ENCODE measurements at places on chromosomes 4 and X. TPM values are rescaled to one million over a fixed set of nuclear protein-coding genes. Genes with fewer than 3 reads are reported as not detected.
A peak's percentile ranks its signal among the peaks of the same experiment; 100 is the strongest.

GRCh38 chr4:160202802-160203201 lies 1099.9 kb downstream of the RAPGEF2 start:
- DNase-seq, result no peak

DNA sequence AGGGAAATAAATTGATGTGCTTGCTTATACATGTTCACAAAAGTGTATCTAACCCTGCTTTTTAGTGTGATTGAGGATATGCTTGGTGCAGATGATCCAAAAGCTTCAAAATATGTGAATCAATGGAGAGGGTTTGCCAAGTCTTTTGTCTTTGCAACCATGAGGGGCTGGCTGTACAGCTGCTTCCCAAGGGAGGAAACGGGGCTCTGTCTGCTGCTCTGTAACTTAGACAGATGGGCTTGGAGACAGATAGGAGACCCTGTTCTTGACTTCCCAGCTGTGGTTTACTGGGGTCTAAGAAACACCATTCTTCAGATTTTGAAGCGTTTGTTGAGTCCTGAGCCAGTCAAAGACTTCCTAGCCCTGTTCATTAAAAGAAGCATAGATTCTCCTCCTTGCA lies 152.3 kb downstream of the DCLK2 start:
- no peak for DNase-seq

DNA sequence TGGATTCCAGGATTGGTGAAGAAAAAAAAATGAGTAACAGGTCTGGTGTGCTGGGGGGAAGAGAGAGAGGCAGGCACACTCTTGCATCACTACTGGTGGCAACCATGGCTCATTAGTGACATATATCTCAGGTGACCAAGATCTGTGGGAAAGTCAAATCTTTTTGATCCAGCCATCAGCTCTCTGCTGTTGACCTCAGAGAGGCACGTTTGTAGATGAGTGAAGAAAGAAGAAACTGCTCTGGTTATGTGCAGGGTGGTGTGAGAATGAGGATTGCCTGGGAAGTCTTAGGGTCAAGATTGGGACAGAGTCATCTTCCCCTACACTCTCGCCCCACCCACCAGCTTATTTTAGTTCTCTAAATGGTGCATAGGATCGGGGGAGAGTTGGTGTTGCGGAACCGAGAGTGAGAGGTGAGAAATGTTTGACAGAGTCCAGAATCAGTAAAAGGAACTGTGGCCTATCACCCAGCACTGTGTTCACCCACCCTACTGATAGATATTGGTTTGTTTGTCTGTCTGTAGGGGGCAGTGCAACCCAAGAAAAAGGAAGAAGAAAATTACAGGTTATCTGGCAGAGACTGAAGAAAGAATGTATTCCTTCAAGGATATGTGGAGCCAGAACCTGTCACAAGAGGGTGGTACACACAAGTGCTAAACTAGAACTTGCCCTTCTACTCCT lies 21.9 kb downstream of the ARMCX6 start:
- peak; percentile 84 for DNase-seq

DNA sequence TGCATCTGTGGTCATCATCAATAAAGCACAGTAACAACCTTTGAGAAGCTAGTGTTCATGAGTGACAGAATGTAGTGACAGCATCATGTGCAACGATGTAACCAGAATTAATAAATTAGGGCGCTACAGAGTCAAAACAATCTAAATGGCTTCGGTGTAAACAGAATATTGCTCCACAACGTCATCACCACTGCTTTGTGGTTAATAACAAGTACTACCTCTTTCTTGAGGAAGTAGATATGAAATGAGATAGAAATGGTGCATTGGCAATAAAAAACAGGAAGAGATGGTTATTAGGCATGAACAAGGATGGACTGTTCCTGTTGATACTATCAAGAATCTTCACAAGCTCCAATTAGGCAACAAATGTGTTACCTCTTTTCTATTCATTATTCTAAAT lies 8.7 kb upstream of the PDHA2 start:
- DNase-seq, result no peak

DNA sequence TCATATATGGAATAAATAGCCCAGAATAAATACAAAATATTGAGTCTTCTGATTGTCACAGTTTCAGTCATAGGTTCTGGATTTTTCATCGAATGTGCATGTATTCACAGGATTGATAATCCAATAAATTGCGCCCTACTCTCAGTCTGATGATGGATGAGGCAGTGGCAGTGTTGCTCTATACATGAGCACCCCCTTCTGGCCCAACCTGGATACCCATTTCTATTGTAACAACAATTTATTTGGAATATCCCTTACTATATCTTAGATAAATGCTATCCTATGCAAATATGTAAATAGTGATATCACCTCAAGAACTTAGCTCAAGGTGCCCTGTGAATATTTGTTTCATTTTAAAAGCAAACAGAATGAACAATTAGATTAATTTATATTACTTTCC lies 733.7 kb upstream of the PABPC4L start:
- peak; percentile 58 for DNase-seq

- no peak for DNase-seq
These were observed at the start of gene ARHGAP4 for GRCh38 chrX:153925739-153926551. ARHGAP4 (minus strand) TSS chrX:153926264; CDS start chrX:153926202, 62 bp downstream.

DNA sequence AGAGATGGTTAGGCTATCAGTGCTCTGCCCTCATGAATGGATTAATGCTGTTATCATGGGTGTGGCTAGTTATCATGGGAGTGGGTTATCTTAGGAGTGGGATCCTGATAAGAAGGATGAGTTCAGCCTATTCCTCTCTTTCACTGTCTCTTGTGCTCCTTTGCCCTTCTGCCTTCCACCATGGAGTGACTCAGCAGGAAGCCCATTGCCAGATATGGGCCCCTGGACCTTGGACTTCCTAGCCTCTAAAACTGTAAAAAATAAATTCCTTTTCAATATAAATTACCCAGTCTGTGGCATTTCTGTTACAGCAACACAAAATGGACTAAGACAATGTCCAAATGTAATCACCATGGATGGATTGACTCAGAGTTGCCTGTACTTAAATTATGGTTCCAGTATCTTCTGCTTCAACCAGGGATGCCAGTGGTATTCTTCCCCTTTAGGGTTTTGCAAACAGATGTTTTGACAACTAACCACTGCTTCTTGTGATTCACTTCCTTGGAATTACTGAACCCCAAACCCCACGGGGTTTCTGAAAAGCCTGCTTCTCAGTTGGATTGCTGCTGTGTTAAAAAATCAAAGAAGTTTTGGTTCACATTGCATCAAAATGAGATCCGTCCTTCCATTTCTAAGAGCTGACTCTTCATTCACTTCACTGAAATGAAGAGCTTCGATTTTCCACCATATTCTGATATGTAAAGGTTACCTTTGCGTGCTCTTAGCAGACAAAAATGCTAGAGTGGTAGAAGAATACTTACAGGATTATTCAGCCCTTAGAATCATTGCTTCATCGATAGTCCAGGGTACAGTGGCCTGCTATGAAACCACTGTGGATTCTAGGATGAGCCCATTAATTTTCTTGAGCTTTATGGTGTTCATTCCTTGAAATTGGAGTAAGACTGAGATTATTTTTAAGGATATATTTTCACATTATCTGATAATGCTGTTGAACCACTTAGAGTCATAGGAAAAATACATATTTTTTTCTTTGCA lies 107.7 kb downstream of the FRMPD4 start:
- no peak for DNase-seq

DNA sequence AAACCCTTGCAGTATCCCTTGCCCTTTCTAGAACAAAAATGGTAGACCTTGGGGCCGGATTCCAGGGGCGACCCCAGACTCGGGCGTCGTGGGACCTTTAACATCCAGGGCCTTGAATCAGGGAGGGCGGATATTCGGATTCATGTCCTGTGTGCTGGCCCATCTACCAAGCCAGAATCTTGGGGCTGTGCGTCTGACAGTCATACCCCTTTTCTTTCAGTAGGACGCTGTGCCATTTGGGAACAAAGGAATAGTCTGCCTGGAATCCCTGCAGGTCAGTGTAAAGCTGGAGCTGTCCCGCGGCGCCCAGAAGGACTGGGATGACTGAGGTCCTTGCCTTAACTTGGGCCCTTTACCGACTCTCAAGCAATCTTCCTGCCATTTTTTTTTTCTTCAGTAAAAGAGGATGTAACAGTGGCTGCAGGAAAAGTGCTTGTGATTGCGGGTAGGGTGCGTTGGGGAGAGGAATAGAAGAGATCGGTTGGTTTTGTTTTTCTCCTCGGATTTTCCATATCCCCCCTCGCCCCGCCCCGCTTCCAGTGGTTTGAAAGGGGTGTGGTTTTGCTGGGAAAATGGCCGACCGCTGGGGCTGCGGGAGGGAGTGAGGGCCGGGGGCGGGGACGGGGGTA lies 518 bp downstream of the ARMCX1 start:
- DNase-seq, result peak; percentile 38

GRCh38 chr4:19278665-19279064 lies 973.0 kb upstream of the SLIT2 start:
- DNase-seq, result no peak

DNA sequence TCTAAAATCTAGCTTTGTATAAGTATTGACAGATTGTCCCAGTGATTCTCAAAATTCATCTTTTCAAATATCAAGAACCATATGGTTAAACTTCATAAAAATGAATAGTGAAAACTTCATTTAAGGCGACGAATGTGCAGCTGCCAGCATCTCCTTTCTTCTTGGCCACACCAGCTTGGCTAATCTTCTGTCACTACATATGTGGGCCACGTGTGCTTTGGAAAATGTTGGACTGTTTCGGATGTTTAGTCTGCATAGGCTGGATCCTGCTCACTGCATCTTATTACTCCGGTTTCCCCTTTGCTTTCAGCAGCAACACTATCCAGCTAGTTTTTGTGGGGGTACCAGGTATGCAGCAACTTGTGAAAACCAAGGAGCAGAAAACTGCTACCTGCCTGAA lies 221.9 kb downstream of the BMPR1B start:
- DNase-seq, result no peak

- no peak for DNase-seq
These were observed 33.2 kb downstream of the CEP44 start for GRCh38 chr4:174316954-174317353.

DNA sequence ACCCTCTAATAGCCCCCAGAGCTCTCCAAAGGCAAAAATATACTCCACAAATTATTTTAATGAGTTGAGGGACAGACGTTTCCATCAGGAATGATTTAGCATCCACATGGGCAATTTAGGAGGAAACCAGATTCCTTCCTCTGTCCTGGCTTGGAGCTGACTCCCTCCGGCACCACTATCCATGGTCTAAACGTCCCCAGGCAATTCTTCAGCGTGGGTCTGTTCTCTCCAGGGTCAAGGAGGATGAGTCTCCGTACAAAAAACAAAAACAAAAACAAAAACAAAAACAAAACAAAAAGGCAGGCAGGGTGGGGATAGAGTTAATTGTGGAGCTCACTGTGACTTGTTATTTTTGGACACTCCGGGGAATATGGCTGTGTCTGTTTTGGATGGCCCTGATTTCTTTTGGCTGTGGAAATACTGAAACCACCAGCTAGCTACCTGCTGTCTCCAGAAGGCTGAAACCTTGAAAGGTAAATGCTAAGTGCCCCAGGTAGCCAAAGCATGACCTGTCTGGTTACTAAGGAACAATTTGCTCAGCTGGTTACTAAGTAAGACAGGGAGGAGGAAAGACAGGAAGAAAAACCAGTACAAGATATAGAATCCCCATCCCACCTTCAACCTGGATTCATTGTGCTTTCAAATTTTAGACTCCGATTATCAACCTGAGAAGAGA lies 419.1 kb upstream of the LCORL start:
- no peak for DNase-seq

- no peak for DNase-seq
These were observed 24.6 kb downstream of the SPANXD start for GRCh38 chrX:141673946-141674345.

DNA sequence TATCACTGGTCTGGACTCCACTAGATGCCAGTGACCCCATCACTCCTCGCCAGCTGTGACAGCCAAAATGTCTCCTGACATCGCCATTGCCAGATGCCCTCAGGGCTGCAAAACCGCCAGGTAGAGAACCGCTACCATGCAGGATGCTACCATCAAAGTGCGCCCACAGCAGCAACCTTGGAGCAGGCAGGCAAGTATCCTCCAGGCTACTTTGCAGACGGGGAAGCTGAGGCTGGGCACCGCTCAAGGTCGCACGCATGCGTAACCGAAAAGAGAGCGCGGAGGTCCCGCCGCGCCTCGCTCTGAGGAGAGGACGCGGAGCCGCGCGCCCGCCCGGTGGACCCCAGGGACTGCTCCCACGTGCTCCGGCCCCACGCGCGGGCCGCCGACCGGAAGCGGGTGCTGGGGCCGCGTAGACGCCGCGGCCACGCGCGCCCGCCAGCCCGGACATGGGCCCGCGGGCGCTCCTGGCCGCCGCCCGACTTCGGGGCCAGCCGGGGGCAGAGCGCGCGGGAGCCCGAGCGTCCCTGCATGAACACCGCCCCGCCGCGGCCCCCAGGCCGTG lies at the start of gene STS:
Gene STS, plus strand, starts transcription at position 300 of the 565 bp plus-strand sequence. CDS start 105,488 bp downstream, outside the sequence.
- peak; percentile 24 for DNase-seq

DNA sequence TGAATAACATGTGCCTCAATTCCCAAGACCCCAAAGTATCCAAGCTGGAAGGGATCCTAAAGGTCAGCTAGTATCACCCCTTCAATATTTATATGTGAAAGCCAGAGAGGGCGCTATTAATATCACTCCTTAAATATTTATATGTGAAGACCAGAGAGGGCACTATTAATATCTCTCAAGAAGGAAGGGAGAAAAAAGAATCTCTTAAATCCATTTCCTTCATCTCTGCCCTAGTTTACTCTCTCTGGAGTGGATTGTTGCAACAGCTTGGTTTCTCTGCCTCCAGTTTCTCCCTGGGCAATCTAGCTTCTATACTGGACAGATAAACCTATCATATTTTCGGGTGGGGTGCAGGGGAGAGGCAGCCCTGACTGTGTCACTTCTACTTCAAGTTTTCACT lies 31.6 kb upstream of the MSN start:
- DNase-seq, result peak; percentile 0

GRCh38 chr4:147550626-147551246 lies 66.5 kb upstream of the TMEM184C start:
- peak; percentile 12 for DNase-seq

DNA sequence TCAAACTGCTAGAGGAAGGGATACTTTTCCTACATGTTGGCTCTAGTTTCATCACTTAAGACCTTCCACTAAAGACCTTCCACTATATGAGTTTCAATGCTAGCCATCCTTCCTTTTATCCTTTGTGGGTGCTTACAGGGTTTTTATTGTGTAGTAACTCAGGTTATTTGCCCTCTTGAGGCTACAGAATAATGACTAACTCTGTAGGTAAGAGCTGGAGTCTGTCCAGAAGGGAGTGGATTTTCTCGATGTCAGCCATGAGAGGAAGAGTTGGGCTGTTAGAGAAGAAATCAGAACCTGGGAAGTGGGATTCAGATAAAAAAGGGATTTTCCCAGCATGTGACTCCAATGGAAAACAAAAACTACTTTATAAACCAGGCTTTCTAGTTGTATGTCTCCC lies 27.5 kb upstream of the HERC5 start:
- DNase-seq, result no peak

GRCh38 chrX:67564475-67564874 lies 20.7 kb downstream of the AR start:
- DNase-seq, result no peak

The AKAP14 gene
- total RNA-seq, result not detected

The PITX2 gene
- 1.8 TPM for total RNA-seq

The GLRA2 gene
- total RNA-seq, result not detected

The PNMA5 gene
- not detected for total RNA-seq

The NR3C2 gene
- total RNA-seq, result 0.67 TPM

The ARX gene
- 0.56 TPM for total RNA-seq

The SLC16A2 gene
- total RNA-seq, result 0.53 TPM

The NHS gene
- 0.05 TPM for total RNA-seq

The AFF2 gene
- total RNA-seq, result 0.05 TPM

The VCX2 gene
- total RNA-seq, result not detected

The FSTL5 gene
- 75.9 TPM for total RNA-seq

The PFKFB1 gene
- total RNA-seq, result not detected

Data from SK-MEL-5 (cell line).